ENCODE measurements at places on chromosomes 11 and 22.

DNA sequence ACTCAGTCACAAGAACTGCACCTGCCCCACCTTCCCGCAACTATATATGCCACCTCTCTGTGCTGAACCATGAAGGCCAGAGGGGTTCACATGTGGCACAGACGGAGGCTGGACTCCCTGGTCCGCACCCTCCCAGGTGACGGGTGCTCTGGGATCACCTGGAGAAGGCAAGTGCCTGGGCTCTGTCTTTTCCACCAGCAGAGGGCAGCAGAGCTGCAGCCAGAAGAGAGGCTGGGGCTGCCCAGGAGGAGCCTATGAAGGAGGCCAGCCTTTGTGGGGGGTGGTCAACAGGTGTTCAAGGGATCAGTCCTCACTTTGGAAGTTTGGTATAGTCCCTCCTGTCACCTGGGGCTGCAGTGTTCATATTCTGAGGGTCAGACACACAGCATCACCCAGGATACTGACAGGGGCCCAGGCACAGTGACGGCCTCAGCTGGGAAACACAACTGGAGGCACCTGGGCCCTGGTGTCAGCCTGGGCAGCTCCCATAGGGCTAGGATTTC, 39.2 kb upstream of the IGLL5 start:
- peak; percentile 70 for DNase-seq

DNA sequence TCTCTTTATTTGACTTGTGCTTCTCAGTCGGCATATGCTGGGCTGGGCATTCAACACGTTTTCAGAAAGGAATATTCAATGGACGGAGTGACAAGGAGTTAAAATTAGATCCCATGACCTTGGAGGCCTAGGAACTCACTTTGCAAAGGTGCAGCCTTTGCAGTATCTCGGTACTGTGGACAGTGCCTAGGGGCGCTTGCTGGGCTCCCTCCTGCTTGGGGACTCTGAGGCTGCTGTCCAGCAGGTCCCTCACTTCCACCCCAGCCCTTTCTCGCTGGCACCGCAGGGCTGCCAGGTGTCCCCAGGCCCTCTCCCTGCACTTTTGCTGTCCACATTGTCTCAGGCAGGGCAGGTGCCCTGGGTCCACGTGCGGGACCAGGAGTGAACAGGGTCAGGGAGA, 255.5 kb upstream of the B3GAT1 start:
- no peak for DNase-seq

DNA sequence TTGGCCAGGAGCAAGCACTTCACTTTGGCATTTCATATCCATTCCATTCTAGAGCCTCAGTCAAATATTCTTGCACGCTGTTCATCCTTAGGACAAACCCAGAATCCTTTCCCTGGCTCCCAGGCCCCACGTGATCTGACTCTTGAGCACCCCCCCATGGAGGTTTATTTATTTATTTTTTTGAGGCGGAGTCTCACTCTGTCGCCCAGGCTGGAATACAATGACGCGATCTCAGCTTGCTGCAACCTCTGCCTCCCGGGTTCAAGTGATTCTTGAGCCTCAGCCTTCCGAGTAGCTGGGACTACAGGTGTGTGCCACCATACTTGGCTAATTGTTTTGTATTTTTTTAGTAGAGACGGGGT, 12.7 kb upstream of the TSGA10IP start:
- peak; percentile 55 for DNase-seq

- no peak for DNase-seq
Observed at GRCh38 chr11:44632466-44633123, 67.1 kb downstream of the CD82 start.

- no peak for DNase-seq
Observed at GRCh38 chr22:43886231-43886630, 5.6 kb downstream of the PNPLA5 start.

All from foreskin fibroblast (primary cell).